Non-pigmented ciliary epithelial cell (primary cell): ENCODE measurements at places on chromosomes 5 and 9.

DNA sequence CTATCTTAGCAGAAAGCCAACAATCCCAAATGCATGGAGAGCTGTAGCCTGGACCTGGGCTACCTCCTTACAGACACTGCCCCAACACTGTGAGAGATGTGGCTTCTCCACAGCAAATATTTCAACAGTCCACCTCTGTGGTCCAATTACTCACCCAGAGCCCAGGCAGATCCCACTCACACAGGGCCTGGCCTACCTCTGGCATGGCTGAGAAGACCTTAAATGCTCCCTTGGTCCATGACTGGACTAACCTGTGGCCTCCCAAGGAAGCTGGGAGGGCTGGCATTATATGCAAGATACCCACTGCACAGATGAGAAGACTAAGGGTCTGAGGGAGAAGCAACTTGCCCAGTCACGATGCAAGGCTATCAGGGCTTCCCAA, 22.8 kb upstream of the SLC25A51 start:
- DNase-seq: no peak

- DNase-seq: no peak
Measured at GRCh38 chr5:37838152-37838932, 1.5 kb downstream of the GDNF start.

- no peak for DNase-seq
Measured at GRCh38 chr5:138668451-138669380, 84.5 kb upstream of the CTNNA1 start.

DNA sequence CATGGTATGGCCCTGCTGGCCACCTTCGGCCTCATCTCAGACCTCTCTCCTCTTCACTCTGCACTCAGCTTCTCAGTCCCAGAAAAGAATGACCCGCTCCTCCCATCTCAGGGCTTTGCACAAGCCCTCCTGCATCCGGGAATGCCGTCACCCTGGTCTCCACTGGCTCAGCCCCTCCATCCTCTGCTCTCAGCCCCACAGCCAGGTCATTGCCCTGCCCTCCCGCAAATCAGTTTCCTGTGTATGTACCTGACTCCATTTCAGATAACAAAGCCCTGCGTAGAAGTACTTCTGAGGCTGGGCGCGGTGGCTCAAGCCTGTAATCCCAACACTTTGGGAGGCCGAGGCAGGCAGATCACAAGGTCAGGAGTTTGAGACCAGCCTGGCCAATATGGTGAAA, 28.9 kb upstream of the EEIG1 start:
- DNase-seq: no peak

DNA sequence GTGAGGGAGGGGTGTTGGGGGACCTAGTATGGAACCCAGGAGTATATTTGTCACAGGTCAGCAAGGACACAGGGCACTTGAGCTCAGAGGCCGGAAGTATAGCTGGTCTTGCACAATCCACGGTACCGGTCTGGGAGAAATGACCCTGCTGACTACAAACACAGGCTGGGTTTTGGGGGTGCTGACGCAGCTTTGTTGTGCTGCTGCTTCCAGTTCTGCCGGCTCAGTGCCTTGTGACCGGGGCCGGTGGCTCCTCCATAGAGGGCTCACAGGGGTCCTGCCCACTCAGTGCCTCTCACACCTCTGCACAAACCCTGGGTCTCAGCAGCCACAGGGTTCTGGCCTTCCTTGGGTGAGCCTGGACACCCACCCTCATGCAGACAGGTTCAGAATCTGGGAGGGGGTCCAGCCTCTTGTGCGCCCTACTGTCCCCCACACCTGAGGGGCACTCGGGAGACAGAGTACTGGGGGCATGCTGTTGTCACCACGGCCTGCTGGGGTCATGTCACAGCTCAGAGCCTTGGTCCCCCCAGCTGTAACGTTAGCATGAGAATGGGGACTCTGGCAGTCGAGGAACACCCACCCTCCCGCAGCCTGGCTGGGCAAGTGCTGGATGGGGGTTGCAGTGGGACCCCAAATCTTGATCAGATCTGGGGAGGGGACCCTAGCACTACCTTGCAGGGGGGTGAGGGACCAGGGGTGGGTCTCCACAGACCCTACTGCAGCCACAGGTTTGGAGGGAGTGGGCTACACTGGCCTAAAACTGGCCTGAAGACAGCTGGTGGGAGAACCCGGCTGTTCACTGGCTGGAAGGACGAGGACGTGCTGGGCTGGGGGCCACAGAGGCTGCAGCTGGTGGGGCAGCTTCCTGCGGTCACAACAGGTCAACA, 17.7 kb downstream of the NINJ1 start:
- DNase-seq: no peak

DNA sequence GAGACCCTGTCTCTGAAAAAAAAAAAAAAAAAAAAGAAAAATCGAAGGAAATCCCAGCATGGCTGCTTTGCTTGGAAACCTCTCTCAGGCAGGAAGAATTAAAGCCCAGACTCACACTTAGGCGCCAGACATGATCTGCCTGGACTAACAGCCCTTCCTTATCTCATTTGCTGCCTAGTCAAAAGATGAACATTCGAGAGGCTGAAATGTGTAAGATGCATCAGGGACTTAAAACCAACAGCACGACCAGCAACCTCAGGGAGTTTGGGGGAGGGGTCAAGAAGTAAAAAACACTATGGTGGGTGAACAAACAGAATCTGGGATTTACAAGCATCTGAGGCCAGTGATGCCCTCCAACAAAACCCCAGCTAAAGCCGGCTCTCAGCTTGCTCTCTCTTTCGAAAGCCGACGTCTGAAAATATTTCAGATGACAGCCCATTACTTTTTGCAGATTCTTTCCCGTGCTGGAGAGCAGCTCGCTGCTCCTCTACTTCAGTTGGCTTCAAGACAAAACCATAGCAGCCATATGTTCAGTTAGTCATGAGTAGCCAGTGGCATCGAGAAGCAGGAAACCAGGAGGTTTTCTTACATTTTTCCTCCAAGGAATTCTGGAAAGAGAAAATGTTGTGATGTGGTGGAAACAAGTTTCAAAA, 249.9 kb downstream of the MARCHF11 start:
- DNase-seq: no peak

DNA sequence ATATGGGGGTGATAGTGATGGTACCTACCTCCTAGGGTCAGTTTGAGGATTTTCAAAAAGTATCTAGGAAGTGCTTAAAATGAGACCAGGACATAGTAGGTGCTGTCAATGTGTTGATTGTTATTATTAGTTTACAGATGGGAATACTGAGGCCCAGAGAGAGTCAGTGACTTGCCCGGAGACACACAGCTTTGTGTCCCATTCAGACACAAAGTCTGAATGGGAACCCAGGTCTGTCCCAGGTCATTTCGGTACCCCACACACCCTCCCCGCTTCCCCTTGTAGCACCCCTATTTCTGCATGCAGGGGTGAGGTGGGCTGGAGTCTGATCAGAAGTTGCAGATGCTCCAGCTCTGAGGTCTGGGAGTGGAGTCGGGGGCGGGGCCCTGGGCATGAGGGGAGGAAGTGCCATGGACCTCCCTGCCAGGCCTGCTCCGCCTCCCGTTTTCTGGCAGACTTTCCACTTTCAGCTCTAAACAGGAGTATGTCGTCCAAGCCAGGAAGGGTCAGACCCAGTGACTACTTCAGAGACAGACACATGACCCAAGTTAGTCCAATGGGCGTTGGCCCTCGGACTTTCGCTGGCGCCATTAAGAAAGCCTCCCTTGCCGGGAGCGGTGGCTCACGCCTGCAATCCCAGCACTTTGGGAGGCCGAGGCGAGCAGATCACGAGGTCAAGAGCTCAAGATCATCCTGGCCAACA, 3.2 kb upstream of the DBN1 start:
- DNase-seq: no peak

DNA sequence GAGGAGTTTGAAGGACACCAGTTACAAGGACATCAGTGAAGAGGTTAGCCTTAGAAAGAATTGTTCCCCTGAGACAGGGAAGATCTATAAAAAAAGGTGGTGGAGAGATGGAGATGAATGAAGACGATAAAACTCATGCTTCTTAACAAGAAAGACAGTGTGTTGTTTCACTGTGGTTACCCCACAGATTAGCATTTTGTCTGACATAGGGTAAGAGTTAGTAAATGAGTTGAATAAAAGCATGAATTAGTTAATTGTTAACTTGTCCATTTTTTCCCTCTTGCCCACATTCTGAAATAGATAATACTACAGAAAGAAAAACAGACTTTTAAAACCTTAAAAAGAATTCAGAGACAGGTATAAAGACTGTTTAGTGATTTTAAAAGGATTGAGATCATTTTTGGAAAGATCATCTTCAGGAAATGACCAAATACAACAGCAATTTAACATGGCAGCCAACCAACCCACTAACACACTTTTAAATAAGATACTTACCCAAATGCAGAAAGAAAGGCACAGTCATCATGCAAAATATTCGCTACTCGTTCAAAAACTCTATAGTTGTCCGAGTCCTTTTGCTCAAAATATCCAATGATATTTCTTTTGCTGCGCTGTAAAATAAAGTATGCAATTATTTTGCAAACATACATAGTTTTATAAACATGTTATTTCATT, 78.5 kb downstream of the ERP44 start:
- DNase-seq: peak; percentile 2
